ENCODE measurements at places on chromosomes 1 and 21. TPM values are rescaled to one million over a fixed set of nuclear protein-coding genes. Genes with fewer than 3 reads are reported as not detected.

DNA sequence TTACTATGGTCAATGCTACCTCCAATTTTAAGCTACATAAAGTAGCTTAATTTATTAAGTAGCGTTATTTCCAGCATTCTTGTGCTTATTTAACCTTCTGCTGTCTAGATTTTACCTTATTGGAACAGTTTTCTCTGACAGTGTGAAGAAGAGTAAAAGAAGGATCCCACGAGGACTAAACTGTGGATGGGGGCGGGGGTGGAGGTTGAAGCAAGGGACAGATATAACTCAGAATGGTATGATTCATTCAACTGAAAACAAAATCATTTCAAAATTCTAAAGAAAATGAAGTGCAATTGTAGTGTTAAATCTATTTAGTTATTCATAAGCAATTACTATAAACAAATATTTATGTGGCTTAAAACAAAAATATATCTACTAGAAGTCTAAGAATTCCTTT, 11.5 kb upstream of the VAV3 start:
- no peak for DNase-seq

DNA sequence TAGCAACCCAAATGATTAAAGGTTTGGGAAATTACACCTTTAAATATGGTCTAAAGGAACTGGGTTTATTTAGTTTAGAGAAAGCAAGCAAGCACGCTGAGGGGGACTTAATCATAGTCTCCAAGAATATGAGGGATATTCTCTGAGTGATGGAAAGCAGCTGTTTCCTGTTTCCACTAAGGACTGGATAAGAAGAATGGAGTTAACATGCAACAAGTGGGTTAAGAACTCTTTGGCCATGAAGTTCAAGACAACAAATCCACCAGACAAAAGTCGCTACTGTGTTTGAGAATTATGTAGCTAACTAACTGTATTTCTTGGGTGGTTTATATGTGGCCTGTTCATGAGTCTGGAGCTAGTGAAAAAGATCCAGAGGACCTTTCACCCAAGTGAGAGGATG, 85.7 kb downstream of the TGFB2 start:
- DNase-seq = no peak

Gene ATF3
- total RNA-seq = 20.2 TPM

GRCh38 chr1:161421456-161421855, 53.8 kb upstream of the CFAP126 start:
- DNase-seq = no peak

Gene RXRG
- total RNA-seq = 4.5 TPM

GRCh38 chr21:33402001-33402979, 923 bp upstream of the IFNGR2 start:
- no peak for DNase-seq

GRCh38 chr1:205061665-205062069, 18.7 kb downstream of the CNTN2 start:
- DNase-seq = peak; percentile 81

DNA sequence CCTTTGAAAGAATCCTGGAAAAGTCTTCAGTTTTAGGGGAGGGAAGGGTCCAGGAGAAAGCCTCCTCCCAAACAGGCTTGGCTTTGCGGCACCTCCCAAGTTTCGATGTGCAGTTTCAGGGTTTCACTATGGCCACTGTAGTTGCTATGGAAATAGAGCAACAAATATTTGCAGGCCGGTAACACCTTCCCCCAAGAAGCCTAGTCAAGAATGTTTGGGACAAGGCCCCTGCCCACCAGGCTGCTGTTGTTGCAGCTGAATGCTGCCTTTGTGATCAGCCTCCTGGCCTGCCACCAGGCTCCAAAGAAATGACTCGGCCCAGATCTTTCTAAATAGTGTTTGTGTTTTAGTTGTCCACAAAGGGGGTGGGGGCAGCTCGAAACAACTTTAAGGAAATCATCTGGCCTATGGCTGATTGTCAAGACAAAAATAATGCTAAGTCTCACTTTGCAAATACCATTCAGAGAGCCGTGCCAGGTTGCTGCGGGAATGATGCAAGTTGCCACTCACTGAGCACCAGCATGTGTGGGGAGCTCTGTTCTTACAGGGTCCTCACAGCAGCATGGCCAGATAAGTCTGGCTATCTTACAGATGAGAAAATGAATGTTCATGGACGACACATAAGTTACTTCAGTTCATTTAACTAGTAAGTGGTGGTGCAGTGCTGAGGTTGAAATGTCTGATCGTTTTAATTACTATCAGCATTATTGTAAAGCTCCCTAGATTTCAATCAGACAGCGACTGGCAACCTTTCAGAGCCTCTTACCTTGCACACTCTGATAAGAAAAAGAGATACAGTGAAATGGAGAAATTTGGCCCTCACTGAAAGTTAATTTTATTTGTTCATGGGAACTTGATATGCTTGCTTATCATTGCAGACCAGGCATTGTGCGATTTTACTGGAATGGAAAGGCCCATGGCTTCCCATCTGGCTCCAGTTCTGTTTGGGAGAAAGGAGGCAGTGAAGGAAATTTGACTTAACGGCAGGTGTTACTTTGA, 91.2 kb upstream of the JUN start:
- peak; percentile 51 for DNase-seq

DNA sequence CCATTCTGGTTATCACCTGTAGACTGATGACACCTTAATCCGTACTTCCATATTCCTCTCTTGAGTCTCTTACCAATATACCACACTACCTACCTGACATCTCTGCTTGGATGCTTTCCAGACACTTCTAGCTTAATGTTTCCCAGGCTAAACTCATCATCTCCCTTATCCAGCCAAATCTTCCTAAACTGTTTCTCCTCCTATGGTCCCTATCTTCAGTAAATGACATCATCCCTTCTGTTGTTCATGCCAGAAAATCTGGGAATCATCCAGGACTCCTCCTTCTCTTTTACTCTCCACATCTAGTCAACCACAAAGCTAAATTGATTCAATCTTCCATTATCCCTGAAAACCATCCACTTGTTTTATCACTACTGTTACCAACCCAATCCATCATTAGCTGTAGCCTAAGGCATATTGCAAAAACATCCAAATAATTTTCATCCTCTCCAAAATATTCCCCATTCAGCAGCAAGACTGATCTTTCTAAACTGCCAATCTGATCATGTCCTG, 464.1 kb upstream of the BEND5 start:
- no peak for DNase-seq

DNA sequence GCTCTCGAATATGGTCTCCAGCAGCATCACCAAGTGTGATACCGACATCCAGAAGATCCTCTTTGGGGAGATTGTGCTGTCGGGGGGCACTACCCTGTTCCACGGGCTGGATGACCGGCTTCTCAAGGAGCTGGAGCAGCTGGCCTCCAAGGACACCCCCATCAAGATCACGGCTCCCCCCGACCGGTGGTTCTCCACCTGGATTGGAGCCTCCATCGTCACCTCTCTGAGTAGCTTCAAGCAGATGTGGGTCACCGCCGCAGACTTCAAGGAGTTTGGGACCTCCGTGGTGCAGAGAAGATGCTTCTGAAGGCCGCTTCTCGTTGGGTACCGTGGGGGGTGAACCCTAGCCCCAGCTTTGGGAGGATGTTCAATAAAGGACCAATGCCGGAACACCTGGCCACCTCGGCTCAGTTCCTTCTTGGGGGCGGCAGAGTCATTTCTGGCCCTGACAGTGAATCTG, 1.3 kb downstream of the ACTRT2 start:
- DNase-seq = no peak

Measured in urinary bladder (tissue), 4 donors.